ENCODE measurements at places on chromosomes 1 and 21. TPM values are rescaled to one million over a fixed set of nuclear protein-coding genes. Genes with fewer than 3 reads are reported as not detected.
A peak's percentile ranks its signal among the peaks of the same experiment; 100 is the strongest.

DNA sequence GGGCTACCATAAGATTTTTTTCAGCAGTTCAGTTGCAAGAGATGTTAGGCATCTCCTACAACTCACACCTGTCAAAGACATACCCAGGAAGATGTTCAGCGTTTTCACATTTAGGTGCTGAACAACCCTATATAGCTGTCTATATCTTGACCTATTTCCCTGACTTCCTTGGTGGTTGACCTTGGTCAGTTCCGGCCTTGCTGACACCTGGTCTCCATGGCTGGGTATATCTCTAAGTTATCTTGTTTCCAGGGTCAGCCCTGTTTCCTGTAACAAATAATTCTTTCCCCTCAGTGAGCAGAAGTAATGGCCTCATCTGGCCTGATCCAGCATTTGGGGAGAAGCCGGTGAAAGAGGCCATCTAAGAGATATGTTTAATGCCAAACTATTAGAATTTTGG lies 2.4 kb upstream of the BTG2 start:
- no peak for DNase-seq

GRCh38 chr1:35763201-35763600 lies 6.6 kb downstream of the CLSPN start:
- DNase-seq = no peak

The OR6N1 gene
- not detected for total RNA-seq

The C1QC gene
- total RNA-seq = 7.5 TPM

GRCh38 chr1:27098431-27099134 lies 56.3 kb downstream of the SLC9A1 start:
- DNase-seq = no peak

DNA sequence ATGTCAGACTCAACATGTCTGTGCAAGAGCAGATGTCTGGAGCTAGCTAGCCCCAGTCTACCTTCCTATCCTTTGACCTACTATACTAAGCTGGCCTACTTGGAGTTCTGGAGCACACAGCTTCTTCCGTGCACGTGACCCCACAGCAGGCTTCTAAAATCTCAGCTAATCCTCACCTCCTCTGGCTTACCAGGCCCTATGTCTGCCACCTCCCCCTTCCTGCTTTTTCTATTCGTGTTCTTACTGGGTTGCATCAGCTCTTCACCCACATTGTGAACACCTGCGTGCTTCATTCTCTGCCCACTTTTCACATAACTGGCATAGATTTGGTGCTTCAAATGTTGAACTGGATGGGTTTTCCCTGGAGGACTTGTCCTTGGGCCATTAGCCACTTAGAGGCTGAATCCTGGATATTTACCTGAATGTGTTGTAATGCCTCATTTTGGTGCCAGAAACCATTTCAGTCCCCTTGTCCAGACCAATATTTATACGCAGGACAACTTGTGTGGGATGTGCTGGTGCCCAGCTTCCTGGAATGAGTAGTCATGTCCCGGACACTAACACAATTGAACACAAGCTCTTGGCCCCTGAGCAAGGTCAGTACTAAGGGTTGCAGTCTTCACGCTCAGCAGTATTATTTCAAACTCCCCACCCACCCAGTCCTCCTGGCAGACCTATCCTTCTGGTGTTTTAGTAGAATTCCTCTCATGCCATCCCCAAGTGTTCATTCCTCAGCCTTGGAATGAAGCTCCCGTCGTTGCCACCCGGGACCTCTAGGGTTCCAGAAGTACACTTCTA lies 24.0 kb downstream of the TENT5C start:
- no peak for DNase-seq

GRCh38 chr1:30461640-30462039 lies 261.7 kb downstream of the MATN1 start:
- no peak for DNase-seq

DNA sequence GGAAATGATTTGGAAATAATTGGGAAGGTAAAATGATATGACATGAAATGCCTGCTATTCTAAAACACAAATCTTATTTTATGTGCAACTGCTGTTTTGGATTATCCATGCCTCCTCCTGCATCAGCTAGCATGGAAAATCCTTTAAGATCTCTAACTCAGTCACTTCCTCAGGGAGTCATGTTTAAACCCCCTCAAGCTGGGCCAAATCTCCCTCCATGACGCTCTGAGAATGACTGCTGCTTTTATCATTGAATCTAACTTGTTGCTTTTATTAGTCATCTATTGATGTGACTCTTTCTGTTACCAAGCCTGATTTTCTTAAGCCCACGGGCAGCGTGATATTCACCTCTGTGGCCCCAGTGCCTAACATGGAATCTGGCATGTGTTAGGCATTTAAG lies 324.8 kb downstream of the DISC1 start:
- DNase-seq = no peak

GRCh38 chr1:183905508-183906113 lies 100.7 kb downstream of the RGL1 start:
- DNase-seq = no peak

- no peak for DNase-seq
Observed at GRCh38 chr21:29825936-29826335, 113.9 kb downstream of the GRIK1 start.

DNA sequence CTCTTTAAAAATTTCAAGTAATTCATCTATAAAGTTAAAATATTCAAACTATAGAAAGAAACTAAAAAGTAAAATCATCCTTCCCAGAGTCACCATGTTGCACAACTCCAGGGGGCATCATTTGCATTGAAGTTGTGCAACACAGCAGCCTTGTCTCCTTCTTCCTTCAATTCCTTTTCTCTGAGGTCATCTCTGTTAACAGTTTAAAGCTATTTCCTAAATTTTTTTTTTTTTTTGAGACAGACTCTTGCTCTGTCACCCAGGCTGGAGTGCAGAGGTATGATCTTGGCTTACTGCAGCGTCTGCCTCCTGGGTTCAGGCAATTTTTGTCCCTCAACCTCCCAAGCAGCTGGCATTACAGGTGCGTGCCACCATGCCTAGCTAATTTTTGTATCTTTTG lies 7.1 kb downstream of the RHBG start:
- no peak for DNase-seq

- DNase-seq = no peak
Observed at GRCh38 chr1:226086776-226087175, 24.3 kb downstream of the H3-3A start.

DNA sequence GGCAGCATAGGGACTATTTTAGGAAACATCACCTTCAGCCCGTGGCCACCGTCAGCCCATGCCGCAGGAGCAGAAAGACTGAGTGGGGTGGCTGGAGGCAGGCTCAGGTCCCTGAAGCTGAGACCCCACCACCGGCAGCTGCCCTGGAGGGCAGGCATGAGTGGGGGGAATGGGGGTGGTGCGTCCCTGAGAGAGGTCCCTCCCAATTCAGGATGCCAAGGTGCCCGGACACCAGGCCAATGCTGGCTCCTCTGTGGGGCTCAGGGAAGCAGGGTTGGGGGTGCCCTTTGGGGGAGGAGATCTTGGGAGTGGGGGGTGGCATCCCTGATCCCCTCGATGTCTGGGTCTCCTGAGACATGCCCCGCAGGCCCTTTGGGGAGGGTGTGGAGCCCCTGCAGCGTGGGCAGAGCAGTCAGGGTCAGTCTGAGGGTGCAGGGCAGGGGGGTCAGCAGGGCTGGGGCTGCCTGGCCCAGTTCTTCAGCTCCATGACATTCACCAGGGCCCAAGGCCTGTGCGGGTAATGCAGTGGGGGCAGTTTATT lies 998 bp upstream of the TTC34 start:
- no peak for DNase-seq

GRCh38 chr1:157090196-157090647 lies 9.4 kb downstream of the ETV3L start:
- peak; percentile 61 for DNase-seq

The ADAMTS1 gene
- 7.5 TPM for total RNA-seq

GRCh38 chr1:37562984-37563383 lies 6.2 kb downstream of the DNALI1 start:
- no peak for DNase-seq

- no peak for DNase-seq
Observed at GRCh38 chr1:9294910-9295636, 2.4 kb downstream of the SPSB1 start.

DNA sequence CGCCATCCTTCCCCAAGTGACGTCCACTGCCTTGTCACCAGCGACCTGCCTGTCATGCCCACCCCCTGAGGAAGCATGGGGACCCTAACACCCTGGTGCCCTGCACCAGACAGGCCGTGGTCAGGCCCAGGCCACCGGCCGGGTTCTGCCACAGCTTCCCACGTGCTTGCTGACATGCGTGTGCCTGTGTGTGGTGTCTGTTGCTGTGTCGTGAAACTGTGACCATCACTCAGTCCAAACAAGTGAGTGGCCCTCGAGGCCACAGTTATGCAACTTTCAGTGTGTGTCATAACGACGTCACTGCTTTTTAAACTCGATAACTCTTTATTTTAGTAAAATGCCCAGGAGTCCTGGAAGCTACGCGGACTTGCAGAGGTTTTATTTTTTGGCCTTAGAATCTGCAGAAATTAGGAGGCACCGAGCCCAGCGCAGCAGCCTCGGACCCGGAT lies 8.5 kb upstream of the CTRC start:
- no peak for DNase-seq

- no peak for DNase-seq
Observed at GRCh38 chr21:46060596-46061061, 37.3 kb upstream of the COL6A2 start.
